LoVo (cell line): ENCODE measurements at places on chromosomes 7 and 10.

- no peak for DNase-seq
Measured at GRCh38 chr10:6164271-6165095, 38.2 kb upstream of the PFKFB3 start.

DNA sequence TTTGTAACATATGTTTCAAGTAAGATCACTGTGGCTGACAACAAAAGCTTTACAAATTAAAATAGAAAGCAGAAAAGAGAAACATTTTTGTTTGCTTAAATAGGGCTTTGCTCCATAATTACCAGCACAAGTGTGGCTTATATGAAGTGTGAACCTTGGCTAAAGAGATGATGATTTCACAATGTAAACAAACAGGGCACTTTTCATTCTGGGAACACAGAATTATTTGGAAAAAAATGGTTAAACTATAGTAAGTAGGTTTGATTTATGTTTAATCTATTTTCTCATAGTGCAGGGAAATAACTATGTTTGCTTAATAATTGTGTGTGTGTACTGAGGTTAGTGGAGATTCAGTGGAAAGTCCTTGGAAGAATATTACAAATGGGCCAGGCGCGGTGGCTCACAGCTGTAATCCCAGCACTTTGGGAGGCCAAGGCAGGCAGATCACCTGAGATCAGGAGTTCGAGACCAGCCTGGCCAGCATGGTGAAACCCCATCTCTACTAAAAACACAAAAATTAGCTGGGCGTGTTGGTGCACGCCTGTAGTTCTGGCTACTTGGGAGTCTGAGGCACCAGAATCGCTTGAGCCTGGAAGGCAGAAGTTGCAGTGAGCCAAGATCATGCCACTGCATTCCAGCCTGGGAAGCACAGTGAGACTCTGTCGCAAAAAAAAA, 19.1 kb upstream of the OTUD1 start:
- no peak for DNase-seq

GRCh38 chr7:11135573-11135972, 161.9 kb downstream of the PHF14 start:
- DNase-seq, result no peak

GRCh38 chr10:132139526-132139925, 47.2 kb upstream of the DPYSL4 start:
- DNase-seq, result no peak

- DNase-seq, result peak; percentile 9
Measured at GRCh38 chr7:75534727-75535307, 42.7 kb downstream of the SPDYE5 start.

DNA sequence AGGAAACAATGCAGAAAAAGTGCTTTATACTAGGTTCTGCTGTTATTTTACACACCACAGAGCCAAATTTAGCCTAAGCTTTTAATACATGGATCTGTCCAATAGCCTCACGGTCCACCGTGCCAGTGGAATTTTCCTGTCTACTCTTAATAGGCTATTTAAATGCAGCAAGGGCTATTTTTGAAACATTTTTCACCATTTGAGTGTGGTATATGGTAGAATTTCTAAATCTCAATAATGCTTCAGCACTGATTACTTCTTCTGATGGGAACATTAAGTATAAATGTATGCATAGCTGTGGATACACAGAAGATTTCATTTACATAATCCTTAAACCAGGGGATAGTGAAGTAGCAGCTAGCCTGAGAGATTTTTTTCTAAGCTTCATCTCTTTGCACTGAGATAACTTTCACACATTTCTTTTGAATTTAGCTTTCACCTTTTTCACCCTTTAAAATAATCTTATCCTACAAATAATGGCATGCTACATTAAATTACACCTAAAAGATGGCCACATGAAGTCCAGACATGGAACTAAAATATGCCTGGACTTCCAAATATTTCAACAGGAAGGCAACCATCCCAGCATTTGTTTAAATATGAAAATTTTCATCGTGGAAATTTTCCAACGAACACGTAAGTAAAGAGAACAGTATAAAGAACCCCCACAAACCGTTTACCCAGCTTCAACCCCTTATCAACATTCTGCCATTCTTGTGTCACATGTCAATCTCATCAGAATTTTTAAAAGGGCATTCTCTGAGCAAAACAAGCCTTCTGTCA, 45.4 kb downstream of the AMPH start:
- DNase-seq, result no peak

GRCh38 chr7:4066206-4066605, 615.9 kb upstream of the FOXK1 start:
- DNase-seq, result no peak

GRCh38 chr7:41445432-41445831, 257.5 kb downstream of the INHBA start:
- no peak for DNase-seq

- no peak for DNase-seq
Measured at GRCh38 chr7:42473099-42473498, 236.1 kb upstream of the GLI3 start.

- DNase-seq, result no peak
Measured at GRCh38 chr7:30925913-30926312, 14.3 kb downstream of the AQP1 start.

DNA sequence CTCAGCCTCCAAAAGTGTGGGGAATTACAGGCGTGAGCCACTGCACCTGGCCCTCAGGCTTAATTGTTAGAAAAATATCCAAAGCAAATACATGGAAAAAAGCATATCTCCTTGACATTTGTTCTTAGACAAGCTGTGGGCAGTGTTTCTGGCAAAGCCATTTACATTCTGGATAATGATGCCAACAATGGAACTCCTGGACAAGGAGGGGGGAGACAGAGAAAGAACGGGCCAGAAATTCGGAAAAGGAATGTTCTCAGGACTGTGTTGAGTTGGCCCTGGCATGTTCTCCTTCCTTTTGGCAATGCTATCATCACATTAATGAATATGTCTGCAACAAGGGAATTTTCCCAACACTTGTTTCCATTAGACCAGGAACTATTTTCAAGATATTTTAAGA, 88.7 kb downstream of the UBE2H start:
- no peak for DNase-seq

- DNase-seq, result no peak
Measured at GRCh38 chr10:89235073-89235798, 16.3 kb downstream of the LIPA start.
